ENCODE measurements at places on chromosomes 11 and 22. TPM values are rescaled to one million over a fixed set of nuclear protein-coding genes. Genes with fewer than 3 reads are reported as not detected.
A peak's percentile ranks its signal among the peaks of the same experiment; 100 is the strongest.

- DNase-seq = peak; percentile 76
These were observed 16.8 kb upstream of the CASTOR1 start for GRCh38 chr22:30305906-30306626.

SCGB1D2 gene
- polyA plus RNA-seq = not detected

RIMBP3B gene
- polyA plus RNA-seq = not detected

- no peak for DNase-seq
These were observed 27.9 kb downstream of the ADAMTS15 start for GRCh38 chr11:130476200-130476921.

DNA sequence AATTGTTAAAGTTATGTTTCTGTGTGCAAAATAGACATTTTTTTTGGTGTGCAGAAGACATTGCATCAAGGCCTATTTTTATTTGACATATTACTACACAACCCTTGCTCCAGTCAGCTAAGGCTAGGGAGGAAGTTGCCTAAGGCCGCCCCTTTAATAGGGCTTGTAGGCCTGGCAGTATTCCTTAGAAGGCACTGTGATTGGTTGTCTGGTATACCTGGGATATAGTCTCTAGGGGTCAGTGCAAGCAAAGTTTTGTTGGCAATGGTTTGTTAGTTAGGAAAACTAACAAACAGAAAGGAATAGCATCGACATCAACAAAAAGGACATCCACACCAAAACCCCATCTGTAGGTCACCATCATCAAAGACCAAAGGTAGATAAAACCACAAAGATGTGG is 16.9 kb downstream of the CCDC15 start:
- peak; percentile 5 for DNase-seq

Data from CD14-positive monocyte (primary cell).